Nephron progenitor cell (in vitro differentiated cells): ENCODE measurements at places on chromosomes 6 and 20.
A peak's percentile ranks its signal among the peaks of the same experiment; 100 is the strongest.

GRCh38 chr6:100347901-100348550 lies 116.7 kb downstream of the SIM1 start:
- no peak for DNase-seq

GRCh38 chr6:165652766-165653165 lies 10.3 kb downstream of the PDE10A start:
- no peak for DNase-seq

GRCh38 chr20:17345321-17345720 lies 118.5 kb downstream of the PCSK2 start:
- no peak for DNase-seq

DNA sequence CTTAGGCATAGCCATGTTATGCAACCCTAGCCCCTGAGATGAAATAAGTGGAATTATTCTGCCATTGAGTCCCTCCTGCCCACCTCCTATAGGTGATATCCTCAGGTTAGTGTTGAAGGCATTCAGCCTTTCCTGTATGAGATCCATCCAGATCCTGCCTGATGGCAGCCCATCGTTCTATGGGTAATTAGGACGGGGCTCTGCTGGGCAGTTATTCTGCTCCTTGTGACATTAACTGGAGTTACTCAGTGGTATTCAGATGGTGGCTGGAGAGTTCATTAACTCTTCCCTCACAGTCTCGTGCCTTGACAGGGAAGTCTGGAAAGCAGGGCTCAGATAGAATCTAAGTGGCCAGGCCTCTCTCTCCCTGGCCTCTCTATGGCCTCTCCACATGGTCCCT lies 9.3 kb upstream of the GMDS start:
- no peak for DNase-seq

- DNase-seq = no peak
These were observed 131.9 kb upstream of the ZNF217 start for GRCh38 chr20:53725575-53725970.

DNA sequence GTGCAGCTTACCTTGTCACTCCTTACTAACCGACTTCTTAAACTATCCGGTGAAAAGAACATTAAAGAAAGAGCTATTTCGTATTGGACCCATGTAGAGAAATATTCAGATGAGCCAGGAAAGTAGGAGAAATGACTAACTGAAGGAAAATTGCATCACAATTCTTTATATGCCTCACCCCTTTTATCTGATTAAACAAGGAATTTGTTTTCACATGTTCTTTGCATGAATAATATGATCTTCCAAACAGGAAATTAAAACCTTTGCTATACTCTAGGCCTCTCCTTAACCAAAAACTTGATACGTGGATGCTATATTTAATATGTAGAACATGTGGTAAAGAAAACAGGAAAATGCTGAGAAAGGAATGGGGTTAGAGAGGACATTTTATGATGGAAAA lies 41.9 kb upstream of the LRRC1 start:
- DNase-seq = no peak

GRCh38 chr6:7721649-7722048 lies 4.2 kb upstream of the BMP6 start:
- DNase-seq = no peak

- DNase-seq = no peak
These were observed 7.7 kb downstream of the BRPF3 start for GRCh38 chr6:36204068-36204753.

- no peak for DNase-seq
These were observed 6.6 kb upstream of the TP53RK start for GRCh38 chr20:46695892-46696291.

GRCh38 chr6:168582571-168582981 lies 141.6 kb downstream of the SMOC2 start:
- no peak for DNase-seq

DNA sequence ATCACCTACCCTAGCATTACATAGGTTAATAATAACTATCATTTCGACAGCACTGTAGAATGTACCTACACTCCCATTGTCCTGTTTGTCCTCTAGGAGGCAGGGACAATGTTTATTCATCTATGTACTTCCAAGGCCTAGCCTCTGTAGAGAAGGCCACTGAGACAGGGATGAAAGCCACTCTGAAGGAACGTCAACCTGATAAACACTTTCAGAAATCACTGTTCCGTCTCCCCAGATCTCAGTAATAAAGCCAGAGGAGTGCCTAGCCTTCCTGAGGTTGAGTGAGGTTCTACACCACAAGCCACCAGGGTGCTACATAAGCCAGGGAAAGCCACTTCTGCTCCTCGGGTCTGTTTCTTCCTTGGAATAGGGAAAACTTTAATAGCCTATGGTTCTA lies 44.8 kb downstream of the POPDC3 start:
- DNase-seq = no peak

- DNase-seq = no peak
These were observed 152.1 kb downstream of the TFAP2C start for GRCh38 chr20:56781108-56781739.

- peak; percentile 81 for DNase-seq
These were observed 19.0 kb downstream of the PXDC1 start for GRCh38 chr6:3732345-3733141.

DNA sequence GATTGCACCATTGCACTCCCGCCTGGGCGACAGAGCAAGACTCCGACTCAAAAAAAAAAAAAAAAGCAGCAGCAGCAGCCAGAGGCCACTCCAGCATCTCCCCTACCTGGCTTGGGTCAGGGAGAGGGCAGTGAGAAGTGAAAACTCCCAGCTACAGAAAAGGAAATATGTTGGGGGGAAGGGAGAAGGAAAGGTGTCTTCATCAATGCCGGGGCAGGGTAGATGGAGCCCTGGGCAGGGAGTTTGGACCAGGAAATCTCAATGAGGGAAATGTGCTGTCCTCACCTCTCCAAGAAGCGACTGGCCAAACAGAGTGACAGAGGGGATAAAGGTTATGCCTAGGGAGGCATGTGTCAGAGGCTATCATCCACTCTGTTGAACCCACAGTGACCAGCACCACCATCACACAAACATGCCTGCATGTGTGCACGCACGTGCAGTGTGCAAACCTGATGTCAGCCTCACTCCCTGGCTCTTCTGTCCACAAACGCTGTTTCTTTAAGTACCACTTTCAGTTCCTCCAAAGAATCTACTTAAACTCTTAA lies 887 bp upstream of the AIF1 start:
- no peak for DNase-seq

GRCh38 chr6:143607168-143607567 lies 70.6 kb upstream of the PHACTR2 start:
- DNase-seq = no peak

- DNase-seq = no peak
These were observed 155.4 kb downstream of the DLL1 start for GRCh38 chr6:170135461-170135820.

DNA sequence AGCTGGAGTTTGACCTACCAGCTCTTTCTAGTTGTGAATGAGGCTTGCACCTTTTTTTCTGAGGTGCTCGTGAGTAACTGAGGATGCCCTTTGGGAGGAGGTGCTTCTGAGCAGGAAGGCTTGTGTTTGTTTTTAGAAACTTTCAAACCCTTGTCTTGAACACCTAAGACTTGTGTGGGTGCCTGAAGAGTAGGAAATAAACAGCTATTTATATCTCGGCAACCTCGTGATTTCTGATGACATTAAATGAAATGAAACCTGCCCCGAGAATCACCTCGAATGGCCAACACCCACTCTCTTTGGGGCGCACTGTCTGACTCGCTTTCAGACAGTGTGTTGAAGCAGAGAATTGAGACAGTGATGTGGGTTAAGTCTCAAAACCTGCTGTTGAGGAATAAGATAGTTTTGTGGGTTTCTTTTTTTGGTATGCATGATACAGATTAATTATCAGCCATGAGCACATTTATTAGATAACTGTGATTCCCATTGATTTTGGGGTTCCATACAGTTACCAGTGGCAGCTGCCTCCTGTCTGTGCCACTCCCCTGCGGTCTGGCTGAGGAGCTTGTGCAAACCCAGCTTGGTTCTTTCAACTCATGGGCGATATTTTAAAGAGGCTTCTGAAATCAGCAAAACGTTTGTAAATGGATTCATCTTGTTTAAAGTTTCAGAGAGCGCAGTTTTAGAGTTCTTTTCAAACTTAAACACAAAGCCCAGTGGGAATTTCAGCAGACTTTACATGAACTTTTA lies 8.4 kb downstream of the IRF4 start:
- no peak for DNase-seq

DNA sequence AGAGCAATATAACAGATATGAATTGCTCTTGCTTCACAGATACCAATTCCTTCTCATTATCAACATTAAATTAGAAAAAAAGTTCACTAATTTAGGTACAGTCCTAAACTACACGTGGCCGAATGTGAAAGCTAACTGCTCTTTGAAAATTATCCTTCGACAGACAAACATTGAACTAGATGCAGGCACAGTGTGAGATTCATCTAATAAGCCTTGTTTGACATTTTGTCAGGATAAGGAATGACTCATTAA lies 1.1 kb downstream of the FAM184A start:
- DNase-seq = no peak

GRCh38 chr20:51237791-51238190 lies 214.9 kb upstream of the KCNG1 start:
- DNase-seq = no peak

- no peak for DNase-seq
These were observed 92.7 kb downstream of the L3MBTL3 start for GRCh38 chr6:130111031-130111430.

DNA sequence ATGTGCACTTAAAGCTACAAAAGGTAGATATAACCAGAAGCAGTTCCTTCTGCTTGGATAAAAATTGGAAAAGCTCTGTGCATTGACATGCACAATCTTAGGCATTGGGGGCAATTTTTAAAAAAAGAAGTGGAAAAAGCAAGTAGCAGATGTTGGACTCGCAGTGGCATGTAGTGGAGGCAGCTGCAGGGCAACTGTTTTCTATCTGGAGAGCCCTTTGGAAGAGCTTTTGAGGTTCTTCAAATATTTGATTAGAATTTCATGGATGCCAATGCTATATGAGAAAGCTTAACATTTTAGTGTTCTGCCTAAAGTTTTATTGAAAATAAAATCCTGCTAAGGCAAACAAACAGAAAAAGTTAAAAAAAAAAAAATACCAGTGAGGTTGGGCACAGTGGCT lies 388.3 kb upstream of the RNF217 start:
- DNase-seq = no peak

DNA sequence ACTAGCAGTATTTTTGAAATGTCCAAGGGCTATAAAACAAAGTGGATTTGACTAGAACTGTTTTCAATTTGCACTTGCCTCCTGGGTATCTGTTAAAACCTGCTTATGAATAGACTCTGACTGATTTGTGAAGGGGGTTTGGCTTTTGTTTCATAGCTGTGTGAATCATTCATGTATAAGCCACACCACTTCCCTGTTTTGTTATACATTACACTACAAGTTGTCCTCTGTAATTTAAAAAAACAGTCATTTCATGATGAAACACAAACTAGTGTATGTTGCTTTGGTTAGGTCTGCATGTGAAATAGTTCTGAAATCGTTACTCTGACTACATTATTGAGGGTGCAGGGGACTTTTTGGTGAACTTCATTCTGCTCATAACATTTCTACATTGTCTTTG lies 121.7 kb downstream of the NKAIN2 start:
- no peak for DNase-seq

DNA sequence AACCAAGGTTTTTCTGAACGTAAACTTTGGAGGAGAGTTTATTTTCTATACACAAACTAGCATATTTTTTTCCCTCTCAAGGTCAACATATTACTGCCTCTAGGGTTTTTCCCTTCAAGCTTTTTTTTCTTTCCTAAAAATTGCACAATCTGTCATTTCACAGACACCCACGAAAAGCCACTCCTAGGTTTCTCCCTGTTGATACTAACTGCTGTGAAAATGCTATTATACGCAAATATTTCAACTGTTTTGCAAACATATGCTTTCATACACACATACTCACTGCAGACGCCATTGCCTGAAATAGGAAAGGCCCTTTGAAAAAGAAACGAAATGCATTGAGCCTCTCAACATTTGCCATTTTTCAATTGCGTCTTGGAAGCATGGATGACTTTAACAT lies 333.0 kb downstream of the CD83 start:
- DNase-seq = no peak

DNA sequence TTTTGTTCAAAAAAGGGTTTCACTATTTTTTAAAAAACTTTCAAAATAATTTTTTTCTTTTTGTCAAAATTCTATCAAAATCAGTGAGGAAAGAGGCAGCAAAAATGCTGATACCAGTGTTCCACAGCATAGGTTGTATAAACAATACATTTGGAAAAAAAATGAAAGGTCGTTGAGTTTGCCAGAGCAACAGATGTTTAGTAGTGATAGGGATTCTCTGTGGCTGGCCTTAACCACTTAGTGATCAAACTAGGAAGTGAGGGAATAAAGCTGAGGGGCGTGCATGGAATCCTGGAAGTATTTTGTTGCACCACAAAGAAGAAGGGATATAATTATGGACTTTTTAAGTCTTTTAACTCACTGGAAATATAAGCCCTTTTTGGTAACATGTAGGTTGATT lies 555.3 kb upstream of the CHD6 start:
- no peak for DNase-seq

- no peak for DNase-seq
These were observed 32.9 kb downstream of the AHI1 start for GRCh38 chr6:135464634-135465033.

DNA sequence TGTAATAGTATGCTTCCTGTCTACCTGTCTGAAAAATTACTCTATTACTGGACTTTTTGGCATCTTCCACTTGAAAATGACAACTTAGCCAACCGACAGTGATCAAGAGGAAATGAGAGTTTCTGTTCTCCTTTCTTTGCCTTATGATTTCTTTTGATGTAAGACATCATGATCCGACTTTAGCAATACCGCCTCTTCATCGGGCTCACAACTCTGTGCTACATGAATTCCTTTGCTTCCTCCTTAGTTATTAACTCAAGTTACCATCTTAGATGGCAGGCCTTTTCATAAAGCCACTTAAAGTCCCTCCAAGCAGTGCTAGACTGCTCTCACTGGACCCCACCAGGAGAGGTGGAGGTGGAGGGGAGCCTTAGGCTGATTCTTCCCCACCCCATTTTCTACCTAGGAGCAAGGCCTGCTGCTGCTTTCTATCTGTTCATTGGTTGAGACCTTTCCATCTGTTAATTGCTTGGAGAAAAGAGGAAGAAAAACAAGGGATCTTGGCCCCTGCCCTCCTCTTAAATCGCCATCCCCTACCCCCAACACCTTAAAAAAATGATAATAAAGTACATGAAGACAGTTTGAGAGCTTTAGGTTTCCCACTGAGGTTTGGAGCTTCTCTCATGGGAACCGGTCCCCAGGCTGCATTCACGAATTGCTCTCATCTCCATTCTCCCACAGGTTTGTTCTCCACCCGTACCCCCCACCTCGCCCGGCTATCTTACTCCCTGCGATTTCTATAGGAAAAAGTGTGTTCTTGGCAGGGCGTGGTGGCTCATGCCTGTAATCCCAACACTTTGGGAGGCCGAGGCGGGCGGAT lies 21.6 kb upstream of the MCM3 start:
- no peak for DNase-seq

GRCh38 chr20:57594092-57594951 lies 25.9 kb downstream of the ZBP1 start:
- DNase-seq = peak; percentile 84

- peak; percentile 4 for DNase-seq
These were observed 45.6 kb upstream of the RAB23 start for GRCh38 chr6:57267586-57268293.

- no peak for DNase-seq
These were observed 2.2 kb downstream of the AURKA start for GRCh38 chr20:56389807-56390206.
